ENCODE measurements at places on chromosomes 5 and 9. TPM values are rescaled to one million over a fixed set of nuclear protein-coding genes. Genes with fewer than 3 reads are reported as not detected.

The UBAP2 gene
- 15.9 TPM for total RNA-seq

- DNase-seq: no peak
Measured at GRCh38 chr9:85742597-85742936, 813 bp upstream of the AGTPBP1 start.

The DNAH5 gene
- total RNA-seq: 3.7 TPM

The GPR150 gene
- 0.15 TPM for total RNA-seq

GRCh38 chr9:132554755-132555154 is 27.7 kb upstream of the BARHL1 start:
- no peak for DNase-seq

GRCh38 chr5:119021149-119021732 is 32.9 kb upstream of the DTWD2 start:
- no peak for DNase-seq

The PCDHA4 gene
- 0.14 TPM for total RNA-seq

The TEK gene
- total RNA-seq: 6.2 TPM

The BRINP1 gene
- total RNA-seq: 0.09 TPM

The CCDC180 gene
- total RNA-seq: 1.5 TPM

GRCh38 chr5:128228008-128228407 is 144.4 kb downstream of the SLC12A2 start:
- no peak for DNase-seq

GRCh38 chr9:125475385-125475784 is 213.8 kb downstream of the GAPVD1 start:
- DNase-seq: peak; percentile 92

DNA sequence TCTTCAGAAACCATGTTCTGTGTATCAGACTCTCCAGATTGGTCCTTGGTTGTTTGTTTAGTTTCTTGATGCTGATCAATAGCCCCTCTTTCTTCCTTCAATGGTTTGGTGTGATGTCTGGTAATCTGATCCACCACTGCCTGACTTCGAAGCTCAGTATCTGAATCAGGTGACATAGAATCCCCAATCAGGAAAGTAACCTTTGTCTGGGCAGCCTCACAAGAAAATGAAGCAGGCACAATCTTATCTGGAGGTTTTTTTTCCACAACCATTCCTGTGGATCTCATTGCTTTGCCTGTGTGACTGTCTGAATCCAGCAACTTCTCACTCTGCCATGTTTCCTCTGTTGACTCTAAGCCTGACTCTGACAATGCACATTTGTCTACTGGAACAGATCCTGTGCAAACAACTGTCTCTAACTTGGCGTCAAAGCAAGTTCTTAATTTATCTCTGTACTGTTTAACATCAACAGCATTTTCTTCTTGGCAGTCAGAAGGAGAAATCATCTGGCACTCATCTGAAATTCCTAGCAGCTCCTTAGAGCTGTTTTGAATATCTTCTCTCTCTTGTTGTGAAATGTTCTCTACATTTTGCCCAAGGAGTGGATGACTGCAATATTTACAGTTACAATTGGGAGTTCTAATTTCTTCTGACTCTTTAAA is 37.1 kb upstream of the RAPGEF6 start:
- DNase-seq: no peak

- DNase-seq: no peak
Measured at GRCh38 chr5:140481758-140482157, 65.7 kb upstream of the EIF4EBP3 start.

The PKD2L2 gene
- total RNA-seq: not detected

DNA sequence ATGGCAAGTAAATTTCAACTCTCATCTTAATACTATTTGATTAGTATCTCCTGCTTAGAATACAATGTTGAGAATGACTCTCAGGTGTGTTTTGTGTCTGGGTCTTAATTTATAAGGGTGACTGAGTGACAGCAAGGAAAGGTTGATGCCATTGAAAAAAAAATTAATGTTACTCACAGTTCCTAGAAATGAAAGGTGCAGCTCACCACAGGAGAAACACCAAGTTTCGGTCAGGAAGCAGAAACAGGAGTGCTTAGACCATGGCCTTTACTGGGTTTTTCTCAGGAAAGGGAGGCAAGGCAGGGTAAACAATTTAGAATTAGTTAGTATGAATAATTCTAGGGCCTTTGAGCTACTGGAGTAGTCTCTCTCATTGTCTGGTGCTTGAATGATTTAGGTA is 159.2 kb upstream of the C9orf72 start:
- no peak for DNase-seq

DNA sequence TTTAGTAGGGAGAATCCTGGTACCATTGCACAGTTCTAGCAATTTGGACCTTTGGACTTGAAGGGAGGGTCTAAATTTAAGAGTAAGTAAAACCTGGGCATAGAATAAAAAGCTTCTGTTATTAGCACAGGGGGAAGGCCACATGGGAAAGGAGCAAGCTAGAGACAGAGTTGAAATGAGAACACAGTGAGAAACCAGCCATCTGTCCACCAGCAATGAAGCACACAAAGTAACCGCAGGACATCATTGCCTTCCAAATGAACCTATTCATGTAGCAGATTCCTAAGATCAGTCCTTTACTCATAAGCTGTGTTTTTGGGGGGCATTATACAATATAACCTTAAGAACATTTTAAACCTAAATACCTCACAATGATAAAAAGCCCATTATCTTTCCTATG is 407.4 kb downstream of the HCN1 start:
- DNase-seq: no peak

GRCh38 chr5:143155455-143155854 is 248.0 kb downstream of the NR3C1 start:
- DNase-seq: no peak

DNA sequence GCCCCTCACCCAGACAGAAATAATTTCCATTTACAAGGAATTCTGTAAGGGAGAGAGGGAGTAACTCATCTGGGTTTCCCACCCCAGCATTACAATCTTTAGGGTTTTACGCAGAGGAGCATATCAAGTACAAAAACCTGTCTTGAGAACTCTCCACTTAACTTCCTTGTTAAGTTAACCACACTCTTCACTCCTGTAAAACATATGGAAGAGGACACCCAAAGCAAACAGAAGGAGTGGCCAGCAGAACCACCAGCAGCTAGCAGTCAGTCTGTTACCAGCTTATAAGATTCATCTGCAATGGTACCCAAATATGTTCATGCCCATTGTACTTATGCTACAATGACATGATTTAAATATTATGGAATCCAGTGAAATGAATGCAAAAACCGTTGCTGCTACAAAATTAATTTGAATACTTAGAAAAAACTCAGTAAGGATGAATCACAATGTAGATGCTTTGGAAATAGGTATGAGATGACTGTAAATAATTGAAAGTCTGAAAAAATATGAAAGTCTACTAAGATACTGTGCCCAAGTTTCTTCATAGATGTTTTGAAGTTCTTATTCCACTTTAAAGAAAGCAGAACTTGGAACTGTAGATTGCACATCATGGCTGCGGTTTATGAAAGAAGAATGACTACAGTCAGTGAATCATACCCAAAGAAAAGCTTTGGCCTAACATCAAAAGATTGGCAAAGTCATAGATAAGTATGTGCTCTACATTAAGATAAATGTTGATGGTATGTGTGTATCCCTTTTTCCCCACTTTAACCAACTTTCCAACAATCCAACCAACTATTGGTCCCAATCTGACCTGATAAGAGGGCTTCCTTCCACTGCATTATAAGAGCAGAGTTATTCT is 233.6 kb downstream of the ACTL7B start:
- no peak for DNase-seq

The PCDHA3 gene
- not detected for total RNA-seq

The ORM2 gene
- 3,750 TPM for total RNA-seq

GRCh38 chr5:149320791-149321330 is 24.4 kb upstream of the GRPEL2 start:
- DNase-seq: peak; percentile 90

DNA sequence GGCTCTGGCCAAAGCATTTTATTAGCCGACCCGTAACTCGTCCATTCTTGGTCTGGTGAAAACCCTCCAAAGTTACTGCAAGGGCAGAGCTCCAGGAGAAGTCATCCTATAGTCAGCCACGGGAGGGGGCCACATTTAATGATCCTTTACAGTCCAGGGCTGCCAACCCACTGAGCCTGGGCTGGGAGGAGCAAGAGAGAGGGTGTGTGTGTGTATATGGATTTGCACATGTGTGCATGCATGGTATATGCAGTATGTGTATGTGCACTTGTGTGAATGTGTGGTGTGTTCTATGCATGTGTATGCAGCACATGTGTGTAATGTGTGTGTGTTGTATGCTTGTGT is 4.2 kb upstream of the RASGEF1C start:
- no peak for DNase-seq

DNA sequence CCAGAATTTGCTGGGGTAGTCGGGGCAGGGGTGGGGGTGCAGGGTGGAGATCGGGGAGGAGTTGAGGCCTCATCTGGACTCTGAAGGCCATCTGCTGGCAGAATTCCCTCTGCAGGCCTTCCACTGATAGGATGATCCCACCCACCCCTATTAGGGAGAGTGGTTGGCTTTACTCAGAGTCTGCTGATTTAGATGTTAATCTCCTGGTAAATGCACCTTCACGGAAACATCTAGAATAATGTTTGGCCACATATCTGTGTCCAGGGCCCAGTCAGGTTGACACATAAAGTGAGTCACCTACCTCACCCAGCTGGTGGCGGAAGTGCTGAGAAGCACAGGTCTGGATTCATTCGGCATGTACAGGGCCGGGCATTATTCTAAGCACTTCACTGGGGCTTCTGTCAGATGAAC is 50.0 kb downstream of the DAPK1 start:
- no peak for DNase-seq

DNA sequence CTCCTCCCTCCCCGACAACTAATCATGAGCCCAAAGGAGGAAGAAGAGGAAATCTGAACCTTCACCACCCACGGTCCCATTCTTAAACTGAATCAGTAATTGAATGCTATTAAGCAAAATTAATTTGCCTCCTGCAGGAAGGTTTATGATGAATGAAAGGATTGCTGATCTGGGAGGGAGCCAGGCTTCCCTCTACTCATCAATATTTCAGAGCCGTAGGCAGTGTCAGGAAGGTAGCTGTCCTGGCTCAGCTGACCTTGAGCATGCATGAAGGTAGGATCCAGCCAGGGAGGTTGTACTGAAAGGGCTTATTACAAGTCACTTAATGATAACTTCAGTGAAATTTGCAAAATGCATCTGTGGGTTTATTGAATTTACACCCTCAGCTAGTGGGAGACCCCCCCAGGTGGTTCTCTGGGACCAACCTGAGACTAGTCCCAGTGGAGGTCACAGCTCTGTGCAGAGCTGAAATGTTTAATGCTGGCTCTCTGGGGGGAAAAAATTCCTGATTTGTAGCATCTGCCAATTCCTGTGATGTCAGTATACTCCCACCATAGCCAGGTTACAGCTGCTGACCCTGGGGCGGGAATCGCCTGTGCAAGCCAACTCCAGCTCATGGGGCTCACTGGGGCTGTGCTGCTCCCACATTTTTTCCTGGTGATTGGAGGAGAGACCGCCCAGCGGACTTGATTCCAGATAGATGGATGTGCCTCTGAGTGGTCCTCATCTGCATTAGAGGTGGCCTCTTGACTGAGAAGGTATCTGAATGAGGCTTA is 47.9 kb upstream of the NCS1 start:
- no peak for DNase-seq

DNA sequence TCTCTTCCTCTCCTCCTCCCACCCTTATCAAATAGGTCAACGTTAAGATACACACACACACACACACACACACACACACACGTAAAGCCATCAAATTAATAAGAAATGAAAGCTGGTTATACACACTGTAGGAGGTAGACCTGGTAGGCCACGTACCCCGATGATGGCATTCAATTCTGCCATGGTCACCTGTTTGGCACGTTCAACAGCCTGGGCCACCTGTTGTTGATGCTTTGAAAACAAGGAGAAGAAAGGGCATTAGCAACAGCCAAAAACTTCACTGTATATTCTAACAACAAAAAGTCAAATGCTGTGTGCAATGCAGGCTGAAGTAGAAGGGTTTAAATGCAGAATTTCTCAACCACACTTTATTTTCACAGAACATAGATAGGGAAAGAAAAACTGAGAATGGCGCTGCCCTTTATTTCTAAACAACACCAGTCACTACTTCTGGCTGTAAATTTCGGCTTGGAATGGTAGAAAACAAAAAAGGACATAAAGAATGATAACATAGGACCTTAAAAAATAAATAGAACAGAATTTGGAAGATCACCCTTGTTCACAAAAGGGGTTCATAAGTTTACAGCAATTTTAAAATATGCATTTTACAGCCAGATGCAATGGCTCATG is 37.2 kb downstream of the TLE1 start:
- DNase-seq: no peak

GRCh38 chr9:38689678-38690077 is 30.3 kb downstream of the FAM240B start:
- DNase-seq: no peak

- no peak for DNase-seq
Measured at GRCh38 chr9:85516976-85517637, 224.6 kb downstream of the AGTPBP1 start.

DNA sequence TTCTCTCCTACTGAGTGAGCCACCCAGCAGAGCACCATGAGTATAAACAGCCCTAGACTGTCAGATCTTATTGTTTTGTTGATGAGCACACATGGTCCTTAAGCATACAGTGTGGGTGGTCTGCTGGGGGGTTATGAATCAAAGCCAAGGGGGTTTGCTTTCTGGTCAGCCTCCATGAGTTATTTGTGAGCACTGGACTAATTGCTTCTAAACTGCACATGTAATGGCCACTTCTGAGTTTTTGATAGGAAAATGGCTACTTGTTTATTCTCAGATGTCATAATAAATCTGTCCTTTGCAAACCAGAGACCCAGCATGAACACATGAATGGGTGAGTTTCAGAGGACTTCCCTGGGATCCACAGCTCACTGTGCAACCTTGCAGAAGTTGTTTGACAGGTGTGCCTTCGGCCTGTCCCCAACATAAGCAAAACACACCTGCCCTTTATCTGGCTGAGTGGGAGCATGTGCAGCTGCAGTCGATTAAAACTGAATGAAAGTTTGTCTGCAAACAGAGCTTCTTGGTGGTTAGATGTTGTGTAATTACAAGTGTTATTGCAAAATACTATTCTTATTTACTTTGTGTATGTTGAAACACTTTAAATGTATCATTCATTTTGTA is 35.9 kb downstream of the MAMDC2 start:
- DNase-seq: no peak

GRCh38 chr5:119470851-119471451 is 18.7 kb downstream of the HSD17B4 start:
- DNase-seq: no peak

The DDX4 gene
- not detected for total RNA-seq

The CENPK gene
- 0.37 TPM for total RNA-seq

The NPM1 gene
- total RNA-seq: 276 TPM

DNA sequence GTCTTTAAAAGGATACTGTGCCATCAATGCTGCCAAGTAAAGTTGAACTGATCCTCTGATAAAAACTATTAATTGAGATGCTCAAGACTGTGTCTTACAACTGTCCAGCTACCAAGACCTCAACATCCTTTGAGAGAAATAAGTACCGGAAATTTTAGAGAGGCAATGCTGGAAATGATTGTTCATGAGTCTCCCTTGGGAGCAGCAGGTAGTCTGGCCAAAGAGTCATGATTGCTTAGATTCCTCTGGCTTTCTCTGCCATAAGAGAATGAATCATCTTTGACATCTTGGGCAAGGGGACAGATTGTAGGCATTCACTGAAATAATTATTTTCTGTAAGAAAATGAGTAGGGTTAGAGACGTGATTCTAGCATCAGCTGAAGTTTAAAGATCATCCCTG is 466.6 kb upstream of the DAB2 start:
- no peak for DNase-seq

GRCh38 chr9:135017899-135018298 is 69.6 kb upstream of the OLFM1 start:
- DNase-seq: no peak

Data from right lobe of liver (tissue), 6 donors.